ENCODE measurements at places on chromosomes 3 and 15.

GRCh38 chr15:41340189-41340695 lies 7.6 kb downstream of the NUSAP1 start:
- no peak for DNase-seq

- DNase-seq: no peak
Observed at GRCh38 chr3:58683001-58683458, 16.5 kb upstream of the FAM3D start.

- DNase-seq: no peak
Observed at GRCh38 chr3:99656624-99657023, 18.2 kb downstream of the COL8A1 start.

GRCh38 chr3:174533286-174533685 lies 325.8 kb upstream of the NAALADL2 start:
- DNase-seq: no peak

- DNase-seq: no peak
Observed at GRCh38 chr3:62049033-62049432, 324.3 kb downstream of the FEZF2 start.
